ENCODE measurements at places on chromosomes 12 and 14. TPM values are rescaled to one million over a fixed set of nuclear protein-coding genes. Genes with fewer than 3 reads are reported as not detected.

Gene FKBP4
- total RNA-seq: 39.6 TPM

Gene BDKRB1
- total RNA-seq: not detected

Gene NOS1
- total RNA-seq: 0.05 TPM

Gene CDH24
- total RNA-seq: 13.6 TPM

Gene PPP1R1A
- total RNA-seq: 1.3 TPM

Gene MTHFD1
- total RNA-seq: 43.7 TPM

Gene CYP46A1
- 5.2 TPM for total RNA-seq

Gene DRAM1
- total RNA-seq: 26.9 TPM

Gene CCDC196
- not detected for total RNA-seq

Gene KRT86
- not detected for total RNA-seq

Gene PZP
- total RNA-seq: 2.2 TPM

Gene DDX11
- 40.2 TPM for total RNA-seq

Gene ZNF385A
- total RNA-seq: 15.6 TPM

Gene ETFBKMT
- total RNA-seq: 3.6 TPM

Gene TMPRSS12
- total RNA-seq: not detected

Gene AQP2
- 0.05 TPM for total RNA-seq

GRCh38 chr12:77837876-77838291, 7.2 kb downstream of the NAV3 start:
- DNase-seq: no peak

GRCh38 chr12:41606468-41607445, 418.6 kb downstream of the PDZRN4 start:
- no peak for DNase-seq

GRCh38 chr14:55553791-55554190, 26.2 kb upstream of the KTN1 start:
- DNase-seq: no peak

DNA sequence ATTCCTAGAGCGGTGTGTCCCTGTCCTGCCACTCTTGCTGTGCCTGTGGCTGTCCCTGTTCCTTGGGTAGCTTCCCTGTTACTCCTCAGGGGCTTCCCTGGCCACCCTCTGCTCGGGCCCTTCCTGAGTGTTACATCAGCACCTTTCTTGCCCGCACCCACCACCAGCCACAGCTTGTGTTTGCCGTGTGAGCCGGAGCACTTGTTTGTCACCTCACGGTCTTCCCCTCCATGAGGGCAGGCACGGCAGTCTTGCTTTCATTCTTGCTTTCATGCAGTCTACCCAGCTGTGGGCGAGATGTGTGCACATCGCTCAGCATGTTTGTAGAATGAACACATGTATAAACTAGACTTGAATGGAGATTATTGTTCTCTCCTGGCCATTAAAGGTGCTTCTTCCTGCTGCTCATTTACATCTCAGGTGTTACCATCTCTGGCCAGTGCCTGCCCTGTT, 42.0 kb downstream of the TRAF3 start:
- no peak for DNase-seq

DNA sequence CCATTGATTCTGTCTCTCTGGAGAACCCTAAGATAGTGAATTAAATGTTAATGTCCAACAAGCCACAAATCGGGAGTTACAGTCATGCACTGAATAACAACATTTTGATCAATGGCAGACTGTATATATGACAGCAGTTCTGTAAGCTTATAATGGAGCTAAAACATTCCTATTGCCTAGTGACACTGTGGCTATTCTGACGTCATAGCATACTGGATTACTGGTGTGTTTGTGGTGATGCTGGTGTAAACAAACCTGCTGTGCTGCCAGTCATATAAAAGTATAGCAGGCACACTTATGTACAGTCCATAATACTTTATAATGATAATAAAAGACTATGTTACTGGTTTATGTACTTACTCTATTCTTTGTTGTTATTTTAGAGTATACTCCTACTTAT, 56.7 kb upstream of the BICD1 start:
- DNase-seq: no peak

GRCh38 chr12:27785882-27786570, 6.0 kb upstream of the MANSC4 start:
- DNase-seq: no peak

DNA sequence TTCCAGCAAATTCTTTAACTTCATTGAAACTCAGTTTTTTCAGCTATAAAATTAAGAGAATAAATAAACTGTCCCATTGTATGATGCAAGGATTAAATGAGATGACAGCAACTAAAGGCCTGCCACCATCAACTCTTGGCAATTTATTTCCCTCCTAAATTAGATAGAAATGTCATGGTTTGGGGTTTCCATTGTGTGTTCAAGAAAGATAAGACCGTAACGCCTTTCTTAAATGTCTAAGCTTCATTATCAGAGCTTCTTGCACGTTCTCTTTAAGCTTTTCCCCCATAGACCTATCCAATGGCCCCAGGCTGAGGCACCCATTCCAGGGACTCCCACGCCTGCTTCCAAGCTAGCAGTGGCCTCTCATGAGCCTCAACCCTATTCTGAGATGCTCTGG, 281.9 kb downstream of the CACNA1C start:
- no peak for DNase-seq

DNA sequence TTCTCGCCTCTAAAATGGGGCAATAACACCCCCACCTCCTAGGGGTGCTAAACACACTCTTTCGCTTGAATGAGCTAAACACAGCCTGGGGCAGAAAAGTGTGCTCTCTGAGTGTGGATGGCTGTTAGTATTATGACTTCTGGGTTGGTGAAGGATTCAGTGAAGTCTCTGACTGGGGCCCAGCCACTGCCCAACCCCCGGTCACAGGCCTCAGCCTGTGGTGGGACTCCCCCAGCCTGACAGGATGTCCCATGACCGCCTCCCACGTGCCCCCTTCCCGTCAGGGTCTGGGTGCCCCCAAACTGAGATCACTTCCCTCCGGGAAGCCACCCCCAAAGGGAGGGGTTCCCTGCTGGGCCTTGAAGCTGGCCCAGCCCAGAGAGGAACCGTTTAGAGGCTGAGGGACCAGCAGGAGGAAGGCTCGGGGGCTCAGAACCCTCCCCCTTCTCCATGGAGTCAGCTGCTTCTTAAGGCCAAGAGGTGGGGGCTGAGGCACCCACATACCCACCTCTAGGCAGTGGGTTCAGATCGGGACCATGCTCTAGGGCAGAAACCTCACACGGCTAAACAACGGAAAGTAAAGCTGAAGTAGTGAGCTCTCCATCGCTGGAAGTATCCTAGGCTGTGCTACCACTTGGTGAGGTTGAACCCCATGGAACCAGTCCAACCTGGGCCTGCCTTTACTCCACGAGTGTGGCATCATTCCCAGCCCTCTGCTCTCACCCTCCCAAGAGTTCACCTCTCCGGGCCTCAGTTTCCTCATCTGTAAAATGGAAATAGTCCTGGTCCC, 13.8 kb downstream of the DTX1 start:
- DNase-seq: no peak

GRCh38 chr12:70520847-70521246, 116.4 kb downstream of the PTPRB start:
- no peak for DNase-seq

GRCh38 chr12:48356041-48356768, 5.5 kb upstream of the ZNF641 start:
- DNase-seq: no peak

DNA sequence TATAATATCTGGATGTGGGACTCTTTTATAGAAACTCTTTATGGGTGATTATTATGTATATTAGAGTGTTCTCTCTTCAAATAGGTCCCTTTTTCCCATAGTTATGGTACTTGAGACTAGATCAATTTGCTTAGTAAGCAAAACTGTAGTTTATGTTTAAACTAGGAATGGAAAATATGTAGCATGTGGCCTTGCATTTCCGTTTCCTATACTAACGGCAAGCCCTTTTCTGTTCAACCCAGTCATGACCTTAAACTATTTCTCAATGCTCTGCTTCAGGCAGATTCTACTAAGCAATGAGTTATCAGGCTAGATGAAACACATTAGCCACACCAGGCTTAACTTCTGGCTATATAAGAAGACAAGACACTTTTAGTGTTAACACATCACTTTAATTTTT, 84.6 kb downstream of the OTOGL start:
- DNase-seq: no peak

- no peak for DNase-seq
Observed at GRCh38 chr12:43978556-43978955, 142.7 kb downstream of the TMEM117 start.

DNA sequence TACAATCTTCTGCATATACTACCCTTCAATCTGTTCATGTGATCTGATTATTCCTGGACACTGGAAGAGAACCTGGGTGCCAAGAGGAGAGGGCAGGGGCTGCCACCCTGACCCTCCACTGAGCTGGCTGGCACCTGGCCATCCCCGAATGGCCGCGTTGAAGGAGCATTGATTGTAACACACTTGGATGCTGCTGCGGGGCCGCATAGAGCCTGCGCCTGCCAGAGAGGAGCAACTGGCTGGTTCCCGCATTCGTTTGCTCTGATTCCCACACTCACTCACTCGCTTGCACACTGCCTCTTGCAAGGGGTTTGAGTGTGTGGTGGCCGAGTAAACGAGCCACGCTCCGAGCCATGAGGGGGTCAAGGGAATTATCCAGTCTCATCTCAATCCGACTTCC, 32.4 kb downstream of the PSEN1 start:
- no peak for DNase-seq

DNA sequence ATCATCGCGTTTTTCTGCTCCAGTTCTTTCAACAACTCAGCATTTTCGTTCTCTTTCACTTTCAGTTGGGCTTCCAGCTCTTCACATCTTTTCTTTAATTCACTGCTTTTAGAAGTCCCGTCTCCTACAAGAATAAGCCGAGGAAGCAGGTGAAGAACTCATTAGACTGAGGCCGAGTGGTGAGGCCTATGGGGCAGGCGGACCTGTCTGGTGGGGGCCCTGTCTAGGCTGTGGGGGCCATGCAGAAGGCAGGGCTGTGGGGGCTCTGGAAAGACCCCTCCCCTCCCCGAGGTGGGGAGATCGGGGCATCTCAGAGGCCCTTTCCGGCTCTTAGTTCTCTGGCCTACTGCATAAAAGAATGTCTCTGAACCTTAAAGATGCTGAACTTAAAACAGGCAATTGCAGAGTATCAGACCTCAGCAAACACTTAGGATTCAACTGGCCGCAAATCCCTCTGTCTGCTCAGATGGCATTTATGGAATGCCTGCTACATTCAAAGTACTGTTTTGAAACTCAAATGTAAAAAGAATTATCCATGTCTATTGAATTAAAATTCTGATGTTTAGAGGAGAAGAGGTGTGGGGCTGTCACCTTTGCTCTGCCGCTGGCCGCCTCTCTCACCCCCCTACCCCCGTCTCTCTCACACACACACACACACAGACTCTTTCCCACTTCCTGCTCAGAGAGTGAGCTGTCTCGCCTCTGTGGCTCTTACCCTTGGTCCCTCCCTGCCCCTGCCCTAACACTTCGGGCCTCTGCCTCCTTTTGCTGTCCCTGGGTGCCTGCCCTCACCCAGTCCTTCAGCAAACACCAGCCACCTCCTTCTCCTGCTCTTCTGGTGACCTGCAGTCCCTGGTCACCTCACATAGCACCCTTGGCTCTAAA, 34.7 kb downstream of the CCDC92 start:
- DNase-seq: no peak

DNA sequence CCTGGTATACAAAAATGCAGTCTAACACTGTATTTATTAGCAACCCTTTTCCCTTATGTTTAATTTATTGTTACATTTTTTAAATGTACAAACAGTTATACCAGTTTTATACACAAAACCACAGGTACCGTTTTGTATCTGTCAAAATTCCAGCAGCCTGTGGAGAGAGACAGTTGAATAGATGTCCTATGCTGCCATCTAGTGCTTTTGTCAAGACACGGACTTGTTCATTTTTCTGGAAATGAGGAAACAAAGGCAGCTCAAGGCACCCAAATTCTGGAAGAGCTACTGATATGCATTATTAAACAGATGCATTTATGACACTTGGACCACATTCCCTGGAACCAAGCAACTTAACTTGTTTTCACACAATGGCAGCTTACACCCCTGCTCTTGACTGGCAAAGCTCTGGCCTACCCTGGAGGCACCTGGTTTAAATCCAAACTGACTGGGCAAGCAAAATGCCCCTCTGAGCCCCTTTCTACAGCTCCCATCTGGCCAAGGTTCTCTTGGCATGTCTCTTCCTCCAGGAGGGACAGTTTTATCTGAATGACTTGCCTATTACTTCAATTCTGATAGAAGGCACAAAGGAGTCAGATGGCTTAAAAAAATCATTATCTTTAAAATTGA, 286.9 kb upstream of the PRKD1 start:
- peak; percentile 20 for DNase-seq

DNA sequence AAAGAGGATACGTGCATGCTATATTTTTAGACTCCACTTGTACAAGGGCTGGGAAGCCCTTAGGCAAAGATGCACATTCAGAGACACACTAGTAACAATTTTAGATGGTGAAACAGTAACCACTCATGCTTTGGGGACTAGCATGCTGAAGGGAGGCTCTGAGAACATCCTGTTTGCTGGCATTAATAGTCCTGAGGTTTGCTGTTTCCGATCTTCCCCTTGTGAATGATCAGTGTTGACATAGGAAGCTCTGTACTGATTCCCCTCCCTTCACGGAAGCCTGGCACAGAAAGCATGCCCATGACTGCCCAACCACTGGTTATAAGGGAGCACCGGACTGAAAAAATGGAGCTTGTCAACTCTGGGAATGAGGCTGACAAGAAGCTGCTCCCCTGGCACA, 164.6 kb downstream of the GCH1 start:
- no peak for DNase-seq

DNA sequence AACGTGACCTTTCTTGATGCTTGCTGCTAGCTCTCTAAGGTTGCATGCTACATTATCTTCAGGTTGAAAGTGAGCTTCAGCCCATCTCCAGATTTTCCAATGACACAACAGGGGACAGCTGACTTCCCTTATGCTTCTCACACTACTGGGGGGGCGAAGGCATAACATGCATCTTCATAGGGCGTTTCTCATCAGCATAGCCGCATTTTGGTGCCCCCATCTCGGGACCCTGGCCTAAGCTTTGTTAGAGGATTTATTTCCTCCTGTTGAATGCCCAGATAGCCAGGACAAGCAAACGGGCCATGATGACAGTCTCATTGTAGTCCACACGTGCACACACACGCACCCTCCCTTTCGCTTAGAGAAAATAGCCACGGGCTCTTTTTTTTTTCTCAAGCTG, 30.7 kb downstream of the SSPN start:
- DNase-seq: no peak

DNA sequence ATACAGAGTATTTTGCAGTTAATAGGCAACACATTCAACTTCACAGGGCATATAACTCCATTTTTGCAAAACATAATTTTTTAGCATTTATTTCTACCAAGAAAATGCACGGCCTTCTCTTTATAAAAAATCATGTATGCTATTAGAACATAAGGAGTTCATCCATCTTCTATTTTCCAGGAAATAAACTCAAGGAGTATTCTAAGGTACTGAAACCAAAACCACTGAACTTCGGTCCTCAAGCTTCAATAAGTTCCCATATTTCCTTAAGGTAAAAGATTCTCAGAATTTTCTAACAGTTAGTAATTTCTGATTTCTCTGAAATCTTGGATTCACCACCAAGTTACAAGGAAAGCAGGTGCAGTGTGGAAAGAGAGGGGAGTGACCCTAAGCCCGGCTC, 113.3 kb upstream of the DIO2 start:
- no peak for DNase-seq

DNA sequence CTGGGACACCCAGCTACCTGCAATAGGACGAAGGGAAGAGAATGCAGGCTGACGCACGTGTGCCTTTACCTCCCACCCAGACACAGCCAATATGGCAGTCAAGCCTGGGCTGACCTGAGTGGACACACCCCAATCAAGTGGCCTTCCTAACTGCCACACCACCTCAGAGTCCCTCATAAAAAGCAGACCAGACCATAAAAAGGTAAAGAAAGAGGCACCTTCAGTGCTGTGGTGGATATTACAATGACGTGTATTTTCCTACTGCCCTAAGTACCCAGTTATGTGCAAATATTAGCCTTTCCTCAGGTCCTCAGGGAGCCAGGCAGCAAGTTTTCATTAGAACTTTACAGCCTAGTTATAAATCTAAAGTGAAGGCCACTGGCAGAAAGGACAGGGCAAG, 75.8 kb downstream of the KCNK10 start:
- DNase-seq: no peak
